ENCODE measurements at places on chromosomes 2 and 18.

GRCh38 chr2:207387001-207387571 lies 142.7 kb upstream of the CREB1 start:
- no peak for DNase-seq

DNA sequence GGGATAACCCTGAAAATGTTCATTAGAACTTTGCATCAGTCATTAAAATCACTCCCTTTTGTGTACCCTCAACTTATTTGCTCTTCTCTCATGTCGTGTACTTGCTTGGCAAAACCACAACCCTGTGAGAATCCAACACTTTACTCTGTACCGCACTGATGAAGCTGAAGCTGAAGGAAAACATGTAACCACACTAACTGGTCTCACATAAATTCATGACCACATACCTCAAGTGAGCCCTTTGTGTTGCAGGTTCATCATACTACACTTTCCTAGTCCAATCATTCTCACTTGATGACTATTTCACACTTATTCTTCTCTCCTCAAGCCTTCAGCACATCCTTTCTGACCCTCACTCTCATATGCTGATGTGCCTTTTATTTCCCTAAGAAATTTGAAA lies 175.4 kb downstream of the DPP4 start:
- DNase-seq = no peak

DNA sequence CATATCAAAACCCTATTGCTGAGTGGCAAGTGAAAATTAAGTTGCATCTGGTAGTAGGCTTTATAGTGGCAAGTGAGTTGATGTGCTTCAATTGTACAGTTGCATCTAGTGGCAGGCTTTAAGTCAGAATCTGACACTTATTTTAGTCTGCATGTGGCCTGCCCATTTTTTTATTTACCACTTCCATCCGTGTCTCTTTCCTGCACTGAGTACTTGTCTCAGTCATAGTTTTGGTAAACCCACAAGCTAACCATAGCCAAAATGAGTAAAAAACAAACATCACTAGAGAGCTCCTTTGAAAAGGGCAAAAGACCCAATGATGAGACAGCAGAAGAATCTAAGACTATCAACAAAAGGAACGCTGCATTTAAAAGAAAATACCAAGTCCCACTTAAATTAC lies 96.0 kb upstream of the CRACDL start:
- DNase-seq = no peak

DNA sequence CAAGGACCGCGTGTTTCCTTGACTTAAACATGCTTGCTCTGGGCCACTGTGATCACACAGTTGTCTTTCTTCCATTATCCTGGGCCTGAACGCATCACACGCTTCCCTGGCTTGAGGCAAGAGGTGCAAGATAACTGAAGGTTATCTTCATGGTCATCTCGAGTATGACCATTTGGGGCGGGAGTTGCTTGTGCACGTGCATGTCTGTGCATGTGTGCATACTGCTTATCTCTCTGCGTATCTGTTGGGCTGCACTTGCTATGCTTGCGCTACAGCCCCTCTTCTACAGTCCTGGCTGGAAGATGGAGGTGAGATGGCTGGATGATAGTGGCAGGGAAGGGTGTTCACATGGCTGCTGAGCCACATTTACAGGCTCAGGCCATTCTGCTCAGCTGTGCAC lies 27.2 kb upstream of the EFR3B start:
- DNase-seq = no peak

DNA sequence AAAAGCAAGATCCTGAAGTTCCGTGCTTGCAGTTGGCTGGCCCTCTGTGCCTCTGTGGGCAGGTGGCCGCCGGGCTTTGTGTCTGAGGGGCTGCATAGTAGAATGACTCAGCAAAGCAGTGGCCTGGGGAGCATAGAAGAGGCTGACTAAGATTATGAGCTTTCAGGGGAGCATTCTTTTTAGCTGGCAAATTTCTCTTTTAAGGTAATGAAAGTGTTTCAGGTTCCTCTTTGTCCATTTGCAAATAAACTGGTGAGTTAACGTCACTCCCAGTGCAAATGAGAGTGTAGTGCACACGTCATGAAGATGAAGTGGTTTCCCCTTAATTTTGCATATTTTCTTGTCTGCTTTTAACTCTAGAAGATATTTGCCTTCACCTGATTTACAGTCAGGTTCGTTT lies 98.6 kb downstream of the BCL2L11 start:
- no peak for DNase-seq

DNA sequence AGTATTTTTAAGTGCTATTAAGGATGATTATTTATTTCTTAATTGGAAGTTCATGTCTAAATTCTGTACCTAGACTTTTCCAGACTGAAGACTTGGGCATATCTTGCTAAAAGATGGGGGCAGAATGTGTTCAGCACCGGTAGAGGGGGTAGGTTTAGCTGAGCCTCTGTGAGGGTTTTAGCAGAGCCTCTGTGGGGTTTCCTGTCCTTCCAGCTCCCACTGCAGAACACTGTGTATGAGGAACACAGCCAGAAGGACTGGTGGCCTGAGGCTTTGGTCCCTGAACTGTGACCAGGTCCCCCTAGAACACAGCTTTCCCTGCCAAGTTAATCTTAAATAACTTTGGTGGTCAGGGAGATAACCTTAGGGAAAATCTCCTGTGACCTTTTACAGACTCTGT lies 123.4 kb upstream of the EPC2 start:
- DNase-seq = no peak

DNA sequence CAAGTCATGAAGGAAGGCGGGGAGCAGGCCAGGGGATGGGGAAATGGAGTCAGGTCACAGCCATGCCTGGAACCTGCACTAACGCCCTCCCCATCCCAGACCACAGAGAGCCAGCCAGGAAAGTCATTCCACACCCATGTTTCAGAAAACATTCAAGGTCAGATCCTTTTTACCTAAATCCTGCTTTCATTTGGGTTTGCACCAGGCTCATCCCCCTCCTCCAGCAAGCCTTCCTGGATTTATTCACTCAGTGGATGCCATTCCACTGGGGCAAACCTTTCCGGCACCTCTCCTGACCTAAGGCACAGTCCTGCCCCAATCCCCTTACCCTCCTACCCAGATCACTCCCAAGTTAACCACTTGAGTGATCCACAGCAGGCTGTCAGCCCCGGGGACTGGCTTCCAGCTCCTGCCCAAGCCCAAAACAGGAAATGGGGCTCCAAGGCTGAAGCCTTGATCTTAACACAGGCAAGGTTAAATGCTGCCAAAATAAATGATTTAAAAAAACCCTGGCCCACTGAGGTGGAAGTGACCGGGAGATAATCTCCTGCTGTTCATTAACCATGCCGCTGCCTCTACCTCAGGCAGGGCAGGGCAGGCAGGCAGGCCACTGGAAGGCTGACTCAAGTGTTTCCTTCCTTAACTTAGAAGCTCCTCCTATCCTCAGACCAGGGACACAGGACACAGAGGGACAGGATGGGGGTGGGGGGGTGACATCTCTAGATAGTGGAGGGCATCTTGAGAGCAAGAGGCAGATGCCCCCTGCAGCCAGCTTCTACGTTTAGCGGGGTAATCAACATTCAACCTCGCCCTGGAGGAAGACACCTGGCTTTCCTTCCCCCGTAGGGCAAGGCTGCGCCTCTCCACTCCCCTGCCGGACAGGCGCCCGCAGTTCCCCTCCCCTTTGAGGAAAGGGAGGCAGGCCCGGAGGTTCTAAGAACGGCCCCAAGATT lies 1.4 kb downstream of the RAB11FIP5 start:
- no peak for DNase-seq

- no peak for DNase-seq
These were observed 226.7 kb upstream of the HNRNPA3 start for GRCh38 chr2:176985871-176986270.

- no peak for DNase-seq
These were observed 337.8 kb upstream of the TCF4 start for GRCh38 chr18:55925772-55926171.

- DNase-seq = no peak
These were observed 2.9 kb upstream of the REV1 start for GRCh38 chr2:99492721-99493120.

DNA sequence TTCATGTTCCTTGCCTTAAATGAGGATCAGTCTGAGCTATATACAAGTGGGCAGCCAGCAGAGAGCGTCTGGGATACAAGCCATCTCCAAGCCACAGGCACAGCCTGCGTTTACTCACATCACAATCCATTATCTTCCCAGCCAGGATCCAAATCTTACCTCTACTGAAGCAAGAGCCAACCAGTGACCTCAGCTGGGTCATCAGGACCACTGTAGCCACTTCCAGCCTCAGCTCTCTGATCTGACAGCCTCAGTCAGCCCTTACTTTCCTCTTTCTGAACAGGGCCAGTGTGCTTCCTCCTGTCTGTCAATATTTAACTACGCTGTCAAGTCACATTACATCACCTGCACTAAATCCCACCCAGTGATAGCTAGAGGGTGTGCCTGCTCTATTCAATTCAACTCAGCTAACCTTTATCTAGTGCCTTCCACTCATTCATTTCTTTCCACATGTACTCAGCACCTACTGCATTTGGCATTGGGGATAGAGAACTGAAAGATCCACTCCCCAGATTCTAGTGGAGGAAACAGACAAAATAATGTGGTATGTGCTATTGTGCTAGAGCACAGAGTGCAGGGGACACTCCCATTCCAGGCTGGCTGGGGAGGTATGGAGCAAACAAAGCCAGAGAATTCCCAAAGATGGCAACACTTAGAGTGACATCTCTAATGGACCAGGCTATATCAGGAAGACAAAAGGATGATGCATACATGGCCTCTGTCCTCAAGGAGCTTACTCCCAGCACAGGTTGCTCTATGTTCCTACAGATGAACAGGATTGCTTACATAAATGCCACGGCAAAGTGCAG lies 146.5 kb downstream of the NCKAP5 start:
- no peak for DNase-seq

DNA sequence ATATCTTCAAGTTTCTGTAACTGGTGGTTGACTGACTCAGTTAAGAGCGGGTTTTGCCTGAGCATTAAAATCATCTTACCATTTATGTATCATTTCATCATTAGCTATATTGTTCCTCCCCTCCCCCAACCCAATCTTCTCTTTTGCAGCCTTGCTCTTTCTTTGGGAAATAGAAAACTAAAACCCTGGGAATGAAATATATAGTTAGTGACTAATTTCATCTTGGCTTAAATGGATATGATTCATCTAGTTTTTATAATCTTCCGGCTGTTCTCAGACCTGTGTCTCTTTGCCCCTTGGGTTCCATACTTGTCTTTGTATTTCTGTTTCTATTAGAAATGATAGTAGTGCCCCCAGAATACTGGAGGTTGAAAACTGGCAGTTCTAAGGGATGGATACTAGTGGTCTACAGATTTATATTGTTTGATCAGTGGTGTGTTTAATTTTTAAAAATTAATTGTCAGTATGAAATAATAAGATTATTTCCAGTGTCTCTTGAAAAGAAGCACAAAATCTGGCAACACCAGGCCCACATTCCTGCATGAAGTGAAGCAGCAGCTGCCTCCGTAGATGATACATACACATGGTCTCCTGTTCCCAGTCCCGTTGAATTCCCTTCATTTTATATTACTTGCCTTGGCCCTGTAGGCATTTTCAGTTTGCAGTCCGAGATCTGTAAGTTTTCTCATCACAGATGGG lies 44.5 kb downstream of the PHLPP1 start:
- no peak for DNase-seq

Measured in KG1 (cell line).